ENCODE measurements at places on chromosomes 7 and 10.

DNA sequence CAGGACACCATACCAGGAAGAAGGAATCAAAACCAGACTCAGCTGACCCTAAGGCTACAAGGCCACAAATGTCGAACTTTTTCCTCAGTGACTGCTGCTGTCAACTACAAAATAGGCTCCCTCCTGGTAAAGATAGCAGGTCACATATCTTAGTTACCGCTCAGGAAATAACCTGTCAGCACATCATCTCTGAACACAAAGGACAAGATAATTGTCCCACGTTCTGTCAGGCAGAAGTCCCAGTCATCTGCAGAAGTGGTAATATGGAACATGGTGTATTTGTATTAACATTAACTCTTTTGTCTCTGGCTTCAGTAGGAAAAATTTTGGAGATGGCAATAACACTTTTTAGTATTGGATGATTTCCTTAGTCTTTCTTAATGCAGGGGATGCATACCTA, 630.2 kb upstream of the LRRTM3 start:
- no peak for DNase-seq

GRCh38 chr10:3811291-3811870, 26.4 kb upstream of the KLF6 start:
- DNase-seq: peak; percentile 71

GRCh38 chr10:87818505-87819288, 671 bp upstream of the ATAD1 start:
- no peak for DNase-seq

- peak; percentile 34 for DNase-seq
Measured at GRCh38 chr7:122803323-122803722, 82.9 kb downstream of the CADPS2 start.

- DNase-seq: no peak
Measured at GRCh38 chr7:95001258-95001657, 93.9 kb downstream of the PPP1R9A start.

GRCh38 chr10:4646547-4646946, 179.5 kb upstream of the AKR1E2 start:
- DNase-seq: no peak

- peak; percentile 13 for DNase-seq
Measured at GRCh38 chr7:38938001-38938485, 29.1 kb upstream of the VPS41 start.

GRCh38 chr10:77812741-77813140, 113.8 kb downstream of the DLG5 start:
- no peak for DNase-seq

GRCh38 chr10:22110761-22111160, 107.1 kb downstream of the EBLN1 start:
- no peak for DNase-seq

DNA sequence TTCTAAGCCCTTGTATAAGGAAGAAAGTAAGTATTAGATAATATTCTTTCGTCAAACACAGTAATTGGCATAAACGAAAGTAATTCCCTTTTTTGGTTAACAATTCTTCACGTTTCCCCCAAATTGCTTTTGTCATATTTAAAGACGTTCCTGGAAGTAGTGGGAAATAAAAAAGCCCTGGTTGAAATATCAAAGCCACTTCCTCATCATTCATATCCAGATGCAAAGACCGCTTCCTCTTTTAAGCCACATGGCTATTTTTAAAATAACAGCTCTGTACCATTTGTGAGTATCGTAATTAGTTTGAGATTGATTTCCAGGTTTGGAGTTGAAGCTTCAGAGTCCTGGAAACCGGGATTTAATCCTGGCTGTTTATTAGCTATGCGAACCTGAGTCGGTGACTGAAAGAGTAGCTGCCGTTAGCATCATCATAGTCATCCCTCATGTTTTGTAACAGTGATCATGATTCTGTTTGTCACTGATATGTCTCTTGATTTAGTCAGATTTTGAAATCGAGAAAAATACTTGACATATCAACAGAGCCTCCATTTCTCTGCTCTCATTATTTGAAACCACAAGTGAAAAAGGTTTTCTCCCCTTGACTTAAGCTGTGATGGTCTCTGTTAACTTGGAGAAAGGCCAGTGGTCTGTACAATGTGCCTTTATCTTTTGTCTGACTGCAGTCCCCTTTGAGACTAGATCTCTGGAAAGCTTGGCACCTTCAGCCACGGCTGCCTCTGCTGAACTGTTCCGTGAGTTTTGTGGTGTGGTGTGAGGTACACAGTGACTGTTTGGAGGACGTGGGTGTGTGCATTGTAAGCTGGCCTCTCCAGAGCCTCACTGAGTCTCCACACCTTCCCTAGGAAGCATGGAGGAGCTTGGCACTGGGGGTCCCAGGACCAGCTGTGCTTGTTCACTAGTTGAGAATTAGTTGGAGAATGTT, 18.1 kb downstream of the OPTN start:
- DNase-seq: no peak

- no peak for DNase-seq
Measured at GRCh38 chr7:12120632-12121031, 90.5 kb upstream of the TMEM106B start.

DNA sequence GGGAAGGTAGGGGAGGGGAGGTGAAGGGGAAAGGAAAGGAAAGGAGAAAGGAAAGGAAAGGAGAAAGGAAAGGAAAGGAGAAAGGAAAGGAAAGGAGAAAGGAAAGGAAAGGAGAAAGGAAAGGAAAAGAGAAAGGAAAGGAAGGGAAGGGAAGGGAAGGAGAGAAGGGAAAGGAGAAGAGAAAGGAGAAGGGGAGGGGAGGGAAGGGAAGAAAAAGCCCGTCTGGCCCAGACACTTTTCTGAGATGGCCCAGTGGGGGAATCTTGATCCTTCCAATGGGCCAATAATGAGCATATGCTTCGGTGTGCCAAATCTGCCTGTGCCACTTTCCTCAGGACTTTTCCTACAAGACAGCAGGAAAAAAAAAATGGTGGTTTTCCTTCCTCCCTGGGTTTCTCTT, 64.5 kb downstream of the CH25H start:
- DNase-seq: no peak

- DNase-seq: peak; percentile 64
Measured at GRCh38 chr10:91493313-91493712, 83.2 kb downstream of the HECTD2 start.

GRCh38 chr10:84352251-84352842, 24.0 kb downstream of the CCSER2 start:
- peak; percentile 70 for DNase-seq

- DNase-seq: no peak
Measured at GRCh38 chr10:125164421-125164820, 4.1 kb upstream of the CTBP2 start.

GRCh38 chr10:17669185-17669872, 25.4 kb downstream of the STAM start:
- DNase-seq: peak; percentile 43

- no peak for DNase-seq
Measured at GRCh38 chr7:151351027-151351426, 9.4 kb downstream of the NUB1 start.

DNA sequence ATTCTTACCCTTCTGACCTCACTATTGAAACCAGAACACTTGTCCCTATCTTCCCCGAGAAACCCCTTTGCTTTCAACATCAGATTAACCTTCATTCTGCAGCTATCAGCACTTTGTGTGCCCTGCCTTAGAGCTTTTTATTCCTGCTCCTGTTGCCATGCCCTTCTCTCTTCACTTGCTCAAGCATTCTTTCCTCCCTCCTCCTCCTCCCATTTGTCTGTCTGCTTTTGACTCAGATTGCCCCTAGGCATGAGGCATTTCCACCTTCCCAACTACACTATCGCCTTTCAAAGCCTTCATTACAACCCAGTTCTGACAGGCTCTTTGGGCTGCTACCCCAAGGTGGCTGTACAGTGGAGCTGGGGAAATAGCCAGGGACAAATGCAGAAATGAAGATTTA, 143.3 kb downstream of the SLC25A13 start:
- DNase-seq: no peak

DNA sequence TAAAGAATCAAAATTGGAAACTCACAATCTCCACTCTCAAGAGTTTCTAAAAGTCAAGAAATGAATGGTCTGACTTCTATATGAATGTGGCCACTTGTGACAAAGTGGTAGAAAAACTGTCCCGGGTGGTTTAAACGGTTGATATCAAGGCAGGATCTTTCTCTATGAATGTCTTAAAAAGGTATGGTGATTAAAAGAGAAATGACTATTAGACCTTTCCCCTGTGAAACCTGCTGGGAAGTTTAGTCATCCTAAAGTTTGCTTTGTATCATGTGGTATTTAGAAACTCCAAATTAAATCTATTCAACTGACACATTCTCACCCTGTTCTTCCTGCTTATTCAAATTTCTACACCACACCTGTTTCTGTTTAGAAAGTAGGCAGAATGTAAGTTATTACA, 492.5 kb downstream of the XPNPEP1 start:
- no peak for DNase-seq

DNA sequence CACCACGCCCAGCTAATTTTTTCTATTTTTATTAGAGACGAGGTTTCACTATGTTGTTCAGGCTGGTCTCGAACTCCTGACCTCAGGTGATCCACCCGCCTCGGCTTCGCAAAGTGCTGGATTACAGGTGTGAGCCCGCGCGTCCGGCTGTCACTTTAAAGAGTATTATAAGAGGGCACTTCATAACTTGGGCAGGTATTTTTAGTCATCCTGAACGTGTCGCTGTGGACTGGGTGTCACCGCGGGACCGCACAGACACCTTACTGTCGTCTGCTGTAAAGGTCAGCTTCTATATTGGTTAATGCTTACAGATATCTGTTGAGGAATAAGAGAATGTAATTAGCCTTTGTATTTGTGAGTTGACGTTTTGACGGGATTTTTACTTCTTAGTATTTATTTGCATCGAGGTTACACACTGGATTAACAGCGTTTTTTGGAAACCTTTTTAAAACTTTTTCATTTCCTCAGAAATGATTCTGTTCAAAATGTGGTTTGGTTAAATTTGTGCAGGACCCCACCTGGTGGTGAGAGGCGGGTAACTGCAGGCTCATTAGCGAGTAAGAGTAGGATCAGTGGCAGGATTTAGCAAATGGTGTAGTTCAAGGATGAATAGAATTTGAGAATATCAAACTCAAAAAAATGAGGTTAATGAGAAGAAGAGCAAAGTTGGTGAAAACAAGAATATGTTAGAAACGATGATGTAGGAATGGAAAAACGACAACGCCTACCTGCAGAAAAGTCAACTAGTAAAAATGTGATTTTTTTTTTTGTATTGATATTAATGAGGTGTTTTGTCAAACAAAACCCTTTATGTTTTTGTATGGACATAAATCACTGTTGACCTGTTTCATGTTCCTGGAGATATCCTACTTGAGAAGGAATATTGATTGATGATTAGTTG, 3.2 kb downstream of the DNAJB6 start:
- peak; percentile 74 for DNase-seq
